ENCODE measurements at places on chromosomes 11 and 22.

DNA sequence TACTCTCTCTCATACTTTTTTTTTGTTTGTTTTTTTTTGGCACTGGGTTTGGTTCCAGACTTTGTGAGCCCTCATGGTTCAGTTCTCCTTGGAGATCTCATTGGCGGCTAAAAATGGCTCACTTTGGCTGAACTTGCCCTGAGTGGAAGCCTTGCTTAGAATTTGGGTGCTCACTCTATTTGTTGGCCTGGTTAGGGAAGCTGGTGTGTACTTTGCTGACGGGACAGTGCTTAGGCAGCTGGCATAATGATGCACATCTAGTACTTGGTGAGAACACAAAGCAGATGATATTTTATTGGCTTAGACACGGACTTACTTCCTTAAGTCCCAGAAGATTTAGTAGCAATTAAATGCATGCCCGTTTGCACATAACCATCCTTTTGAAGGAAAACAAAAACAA lies 66.5 kb upstream of the GRAMD1B start:
- no peak for DNase-seq

GRCh38 chr11:38680746-38681145 lies 2082.7 kb upstream of the RAG2 start:
- no peak for DNase-seq

GRCh38 chr11:15342163-15342562 lies 227.4 kb downstream of the INSC start:
- DNase-seq: no peak

GRCh38 chr11:15618583-15619032 lies 503.9 kb downstream of the INSC start:
- no peak for DNase-seq

- DNase-seq: no peak
These were observed 53.8 kb upstream of the CAPRIN1 start for GRCh38 chr11:33997584-33998251.

GRCh38 chr11:71311928-71312510 lies 59.6 kb upstream of the SHANK2 start:
- DNase-seq: no peak

DNA sequence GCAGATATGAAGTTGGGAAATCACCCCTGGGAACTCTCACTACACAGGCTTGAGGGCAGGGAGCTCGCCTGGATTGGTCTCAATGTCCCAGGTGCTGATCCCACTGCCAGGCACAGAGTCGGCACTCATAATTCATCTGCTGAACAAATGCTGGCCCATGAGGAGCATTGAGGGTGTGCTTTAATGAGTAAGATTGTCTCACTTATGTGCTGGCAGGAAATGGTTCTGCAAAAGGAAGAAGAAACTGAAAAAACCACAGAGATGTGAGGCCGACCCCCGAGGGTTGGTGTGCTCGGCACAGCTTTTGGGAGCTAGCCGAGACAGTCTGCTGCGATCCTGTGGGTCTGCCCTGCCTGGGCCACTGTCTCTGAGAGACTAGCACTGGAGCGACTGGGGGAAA lies 9.4 kb downstream of the PLAAT2 start:
- no peak for DNase-seq

- DNase-seq: no peak
These were observed 34.0 kb downstream of the RTL6 start for GRCh38 chr22:44464000-44464399.

- DNase-seq: peak; percentile 86
These were observed 153.8 kb downstream of the CACNA1I start for GRCh38 chr22:39724390-39724789.

DNA sequence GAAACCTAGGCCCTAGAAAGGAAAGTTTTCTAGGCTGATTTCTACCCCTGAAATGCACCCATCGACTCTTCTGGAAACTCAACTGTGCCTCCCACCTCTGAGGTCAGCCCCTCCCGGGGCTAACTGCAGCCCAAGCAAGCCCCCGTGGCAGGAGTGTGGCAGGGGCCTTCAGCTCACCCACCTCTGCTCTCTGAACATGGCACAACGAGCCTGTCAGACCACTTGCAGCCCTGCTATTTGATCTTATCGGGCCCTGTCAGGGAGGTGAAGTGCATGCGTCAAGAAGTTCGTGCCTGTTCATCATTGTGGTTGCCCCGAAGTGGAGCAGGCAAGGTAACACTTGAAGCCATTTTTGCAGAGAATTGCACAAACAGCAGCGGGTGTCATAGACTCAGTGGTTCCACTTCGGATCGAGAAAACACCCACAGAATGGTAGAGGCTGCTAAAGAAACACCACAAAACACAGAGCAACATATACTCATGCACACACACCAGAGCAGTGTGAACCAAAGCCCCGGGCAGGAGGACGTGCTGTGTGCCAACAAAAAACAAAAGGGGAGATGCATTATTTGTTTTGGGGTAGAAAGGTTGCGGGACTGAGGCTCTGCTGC lies 262.7 kb downstream of the ETS1 start:
- no peak for DNase-seq

- no peak for DNase-seq
These were observed 223.4 kb upstream of the ZBED5 start for GRCh38 chr11:11081288-11081687.

- no peak for DNase-seq
These were observed 92.3 kb upstream of the POU2AF2 start for GRCh38 chr11:111153194-111153593.

DNA sequence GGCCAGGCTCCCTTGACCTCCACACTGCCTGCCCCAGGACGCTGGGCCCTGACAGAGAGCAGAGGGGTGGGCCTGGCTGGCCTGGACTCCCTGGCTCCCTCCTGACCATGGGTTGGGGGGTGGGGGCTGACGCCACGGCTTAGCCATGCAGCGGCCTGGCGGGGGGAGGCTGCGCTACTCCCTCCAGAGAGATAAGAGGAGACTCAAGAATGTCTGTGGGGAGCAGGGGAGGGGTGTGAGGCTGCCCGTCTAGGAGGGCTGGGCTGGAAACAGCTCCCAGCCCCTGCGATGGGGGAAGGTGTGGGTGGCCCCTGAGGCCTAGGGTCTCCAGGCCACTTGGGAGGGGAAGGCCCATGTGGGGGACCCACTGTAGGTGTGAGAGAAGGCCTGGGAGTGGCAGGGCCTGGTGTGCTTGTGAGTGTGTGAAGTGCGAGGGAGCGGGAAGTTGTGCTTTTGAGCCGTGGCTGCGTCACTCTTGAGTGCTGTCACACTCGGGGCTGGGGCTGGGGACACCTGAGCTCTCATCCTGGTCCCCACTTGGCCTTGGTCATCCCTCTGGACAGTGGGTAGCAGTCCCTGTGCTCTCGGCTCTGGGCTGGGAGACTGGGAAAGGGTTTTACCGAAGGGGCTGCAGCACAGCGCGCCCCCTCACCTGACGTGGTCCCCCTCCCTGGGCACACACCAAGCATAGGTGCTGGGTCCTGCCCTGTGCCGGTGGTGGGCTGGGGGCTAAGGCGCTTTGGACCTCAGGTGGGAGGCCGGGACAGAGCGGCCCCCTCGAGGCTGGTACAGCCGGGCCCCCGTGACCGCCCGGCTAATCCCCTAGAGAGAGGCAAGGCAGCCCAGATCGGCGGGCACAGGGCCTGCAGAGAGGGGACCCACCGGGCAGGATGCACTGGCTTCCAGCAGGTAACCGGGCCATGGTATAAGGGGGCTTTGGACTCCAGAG lies 2.4 kb downstream of the MYRF start:
- DNase-seq: no peak

DNA sequence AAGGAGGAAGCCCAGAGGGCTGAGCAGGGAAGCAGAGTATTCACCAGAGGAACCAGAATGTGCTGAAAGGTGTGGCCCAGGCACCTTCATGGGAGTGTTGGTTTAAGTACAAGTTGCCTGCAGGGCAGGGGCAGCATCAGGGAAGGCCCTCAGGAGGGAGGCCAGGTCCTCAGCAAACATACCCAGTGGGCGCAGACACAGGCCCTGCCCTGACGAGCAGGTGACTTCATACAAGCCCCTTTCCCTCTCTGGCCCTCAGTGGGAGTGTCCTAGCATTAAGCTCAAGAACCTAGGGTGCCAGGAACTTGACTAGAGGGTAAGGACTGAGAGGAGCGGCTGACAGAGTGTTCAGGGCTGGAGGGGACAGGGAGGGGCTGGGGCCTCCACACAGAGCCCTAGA lies 7.5 kb upstream of the CASTOR1 start:
- DNase-seq: no peak

- no peak for DNase-seq
These were observed 99.5 kb upstream of the API5 start for GRCh38 chr11:43212279-43212678.

- DNase-seq: peak; percentile 91
These were observed 2.4 kb downstream of the CCS start for GRCh38 chr11:66595245-66595904.

GRCh38 chr11:43434893-43435292 lies 76.2 kb downstream of the TTC17 start:
- no peak for DNase-seq

- DNase-seq: no peak
These were observed 393.8 kb downstream of the AASDHPPT start for GRCh38 chr11:106471276-106471675.

- no peak for DNase-seq
These were observed 126.9 kb downstream of the CD44 start for GRCh38 chr11:35265755-35266454.

- DNase-seq: no peak
These were observed 13.9 kb upstream of the BAIAP2L2 start for GRCh38 chr22:38124236-38124974.

- no peak for DNase-seq
These were observed 23.0 kb downstream of the SHANK3 start for GRCh38 chr22:50695421-50696250.

DNA sequence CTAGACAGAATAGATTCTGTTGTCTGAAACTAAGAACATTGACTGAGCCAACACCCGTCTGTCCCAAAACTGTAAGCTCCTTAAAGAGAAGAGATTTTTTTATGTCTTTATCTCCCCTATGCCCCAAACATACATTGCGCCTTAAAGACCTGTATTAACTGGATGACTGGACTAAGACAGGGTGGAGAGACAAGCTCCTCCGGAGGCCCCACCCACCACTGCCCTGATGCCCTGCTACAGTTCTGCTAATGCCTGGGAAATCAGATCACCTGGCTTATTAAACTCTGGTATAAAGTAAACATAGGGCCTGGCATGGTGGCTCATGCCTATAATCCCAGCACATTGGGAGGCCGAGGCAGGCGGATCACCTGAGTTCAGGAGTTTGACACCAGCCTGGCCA lies 203.7 kb downstream of the TENM4 start:
- DNase-seq: no peak

GRCh38 chr11:131094827-131095226 lies 178.5 kb upstream of the SNX19 start:
- no peak for DNase-seq

DNA sequence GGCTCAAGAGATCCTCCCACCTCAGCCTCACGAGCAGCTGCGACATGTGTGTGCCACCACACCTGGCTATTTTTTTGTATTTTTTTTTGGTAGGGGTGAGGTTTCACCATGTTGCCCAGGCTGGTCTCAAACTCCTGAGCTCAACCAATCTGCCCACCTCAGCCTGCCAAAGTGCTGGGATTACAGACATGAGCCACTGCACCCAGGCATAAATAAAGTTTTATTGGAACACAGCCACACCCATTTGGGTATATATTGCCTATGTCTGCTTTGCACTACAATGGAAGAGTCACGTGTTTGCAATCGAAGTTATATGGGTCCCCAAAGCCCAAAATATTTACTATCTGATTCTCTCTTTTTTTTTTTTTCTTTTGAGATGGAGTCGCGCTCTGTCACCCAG lies 1.8 kb upstream of the MS4A15 start:
- DNase-seq: no peak

- no peak for DNase-seq
These were observed 90.9 kb downstream of the ZNF280B start for GRCh38 chr22:22417495-22418162.

DNA sequence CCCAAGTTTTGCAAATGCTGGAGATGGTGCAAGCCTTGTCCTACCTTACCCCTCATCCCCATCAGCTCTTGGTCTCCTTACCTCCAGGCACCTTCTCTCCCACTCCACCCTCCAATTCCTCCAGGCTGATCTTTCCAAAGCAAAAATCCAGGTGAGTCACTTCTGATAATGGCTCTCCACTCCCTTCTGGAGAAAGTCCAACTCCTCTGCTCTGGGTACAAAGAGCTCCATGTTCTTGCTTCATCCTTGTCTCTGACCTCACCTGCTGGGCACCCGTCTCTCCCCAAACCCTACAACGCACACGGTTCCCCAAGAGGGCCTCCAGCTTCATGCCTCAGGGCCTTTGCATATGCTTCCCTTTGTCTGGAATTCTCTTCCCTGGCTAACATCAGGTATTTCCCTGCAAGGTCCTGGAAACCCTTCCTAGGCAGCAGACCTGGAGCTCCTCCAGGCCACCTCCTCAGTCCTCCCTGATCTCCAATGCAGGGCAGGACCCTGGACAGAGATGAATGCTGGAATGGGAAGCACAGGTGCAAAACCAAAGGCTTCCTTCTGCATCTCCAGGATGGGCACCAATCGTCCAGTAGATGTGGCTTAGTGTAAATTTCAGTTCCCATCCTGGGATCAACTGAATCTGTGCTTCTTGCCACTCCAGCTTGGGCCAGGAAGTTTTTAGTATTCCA lies 22.7 kb downstream of the IFT27 start:
- DNase-seq: no peak

DNA sequence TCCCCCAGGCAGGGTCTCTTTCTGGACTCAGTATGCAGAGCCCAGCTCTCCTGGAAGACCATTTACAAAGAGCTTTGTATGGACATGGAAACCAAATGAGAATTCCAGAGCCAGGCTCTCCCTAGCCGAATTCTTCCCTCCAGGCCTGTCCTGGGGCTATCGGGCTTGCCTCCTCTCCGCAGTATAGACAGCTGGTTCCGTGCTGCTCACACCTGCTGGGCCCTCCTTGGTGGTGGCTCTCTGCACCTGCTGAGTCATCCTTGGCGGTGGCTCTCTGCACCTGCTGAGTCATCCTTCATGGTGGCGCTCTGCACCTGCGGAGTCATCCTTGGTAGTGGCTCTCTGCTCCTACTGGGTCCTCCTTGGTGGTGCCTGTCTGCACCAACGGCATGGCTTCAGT lies 743.5 kb downstream of the BRD1 start:
- no peak for DNase-seq

- no peak for DNase-seq
These were observed 6.4 kb downstream of the PPIL2 start for GRCh38 chr22:21672107-21672629.

DNA sequence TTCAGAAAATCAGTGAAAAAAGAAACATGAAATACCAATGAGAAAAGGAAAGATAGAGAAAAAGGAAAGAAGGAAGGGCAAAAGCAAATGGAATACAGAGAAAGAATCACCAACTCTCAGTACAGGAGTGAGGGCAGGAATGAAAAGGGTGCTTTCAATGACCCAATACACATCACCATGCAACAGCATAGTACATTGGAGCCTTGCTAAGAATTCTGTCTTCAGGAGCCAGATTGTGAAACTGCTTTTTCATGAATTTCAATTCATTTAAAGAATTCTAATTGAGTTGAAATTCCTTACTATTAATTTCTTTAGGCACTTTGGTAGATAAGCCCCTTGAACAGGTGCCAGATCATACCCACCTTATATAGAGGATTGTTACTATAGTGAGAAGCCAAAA lies 34.9 kb downstream of the BLID start:
- no peak for DNase-seq

- DNase-seq: peak; percentile 94
These were observed 133.6 kb upstream of the C11orf58 start for GRCh38 chr11:16604794-16605388.

- no peak for DNase-seq
These were observed 269.9 kb downstream of the TBC1D22A start for GRCh38 chr22:47032091-47032943.
